CD4-positive, alpha-beta T cell treated with Interleukin-4 for 4 hours (primary cell): ENCODE measurements at places on chromosomes 5 and 9.

GRCh38 chr5:25448190-25448621 is 803.4 kb upstream of the CDH10 start:
- DNase-seq: no peak

DNA sequence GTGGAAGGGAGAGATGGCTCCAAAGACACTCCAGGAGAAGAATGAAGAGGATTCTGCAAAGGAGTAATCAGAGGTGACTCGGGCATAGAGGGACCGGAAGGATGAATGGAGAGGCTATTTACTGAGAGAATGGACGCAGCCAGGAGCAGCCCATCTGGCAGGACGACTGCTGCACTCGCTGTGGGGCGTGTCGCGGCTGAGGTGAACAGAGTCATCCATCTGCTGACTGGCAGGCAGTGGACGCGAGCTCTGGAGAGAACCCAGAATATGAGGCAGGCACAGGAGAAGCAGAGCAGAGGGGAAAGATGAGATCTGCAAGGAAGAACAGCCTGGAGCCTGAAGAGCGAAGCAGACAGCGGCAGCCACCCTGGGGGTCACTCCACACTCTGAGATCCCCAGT is 16.4 kb downstream of the FGF1 start:
- no peak for DNase-seq

GRCh38 chr9:13587571-13587970 is 308.1 kb upstream of the MPDZ start:
- no peak for DNase-seq

- DNase-seq: no peak
Measured at GRCh38 chr9:27719711-27720110, 146.4 kb upstream of the C9orf72 start.

DNA sequence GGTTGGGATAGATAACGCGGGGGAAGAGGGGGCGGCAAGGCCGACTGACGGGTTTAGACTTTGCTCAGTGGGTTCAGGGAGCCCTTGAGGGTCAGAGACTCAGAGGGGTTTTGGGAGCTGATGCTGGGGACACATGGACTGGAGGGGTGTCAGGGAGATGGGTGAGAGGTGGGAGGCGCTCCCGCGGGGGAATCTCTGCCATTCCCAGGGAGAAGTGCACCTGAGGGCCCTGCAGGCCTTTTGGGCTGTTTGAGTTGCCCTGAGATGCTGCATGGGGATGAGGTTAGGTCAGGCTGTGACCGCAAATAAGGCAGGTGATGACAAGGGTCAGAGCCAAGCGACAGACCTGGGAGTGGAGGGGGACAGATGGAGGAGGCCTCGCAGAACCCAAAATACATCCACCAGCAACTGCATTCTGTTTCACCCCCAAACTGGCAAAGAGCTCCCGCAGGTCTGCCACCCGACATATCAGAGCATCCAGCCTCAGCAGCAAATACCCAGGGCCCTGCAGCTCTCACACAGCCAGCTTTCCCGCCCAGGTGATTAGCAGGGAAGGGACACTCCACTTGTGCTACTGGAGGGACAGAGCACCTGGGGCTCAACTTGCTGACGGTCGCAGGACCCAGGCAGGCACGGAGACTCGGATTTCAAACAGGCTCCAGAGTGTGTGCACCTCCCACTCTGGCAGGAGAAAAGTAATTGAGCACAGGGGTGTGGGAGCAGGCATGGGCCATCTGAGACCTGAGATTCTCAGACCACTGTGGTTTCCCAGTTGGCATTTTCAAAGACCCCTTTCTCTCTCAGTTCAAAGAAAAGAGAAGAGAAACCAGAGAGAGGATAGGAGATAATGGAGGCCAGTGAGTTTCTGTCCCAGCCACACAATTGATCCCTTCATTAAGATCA is 26.4 kb downstream of the TMOD1 start:
- no peak for DNase-seq

GRCh38 chr9:84002344-84002743 is 21.7 kb downstream of the RMI1 start:
- peak; percentile 24 for DNase-seq

DNA sequence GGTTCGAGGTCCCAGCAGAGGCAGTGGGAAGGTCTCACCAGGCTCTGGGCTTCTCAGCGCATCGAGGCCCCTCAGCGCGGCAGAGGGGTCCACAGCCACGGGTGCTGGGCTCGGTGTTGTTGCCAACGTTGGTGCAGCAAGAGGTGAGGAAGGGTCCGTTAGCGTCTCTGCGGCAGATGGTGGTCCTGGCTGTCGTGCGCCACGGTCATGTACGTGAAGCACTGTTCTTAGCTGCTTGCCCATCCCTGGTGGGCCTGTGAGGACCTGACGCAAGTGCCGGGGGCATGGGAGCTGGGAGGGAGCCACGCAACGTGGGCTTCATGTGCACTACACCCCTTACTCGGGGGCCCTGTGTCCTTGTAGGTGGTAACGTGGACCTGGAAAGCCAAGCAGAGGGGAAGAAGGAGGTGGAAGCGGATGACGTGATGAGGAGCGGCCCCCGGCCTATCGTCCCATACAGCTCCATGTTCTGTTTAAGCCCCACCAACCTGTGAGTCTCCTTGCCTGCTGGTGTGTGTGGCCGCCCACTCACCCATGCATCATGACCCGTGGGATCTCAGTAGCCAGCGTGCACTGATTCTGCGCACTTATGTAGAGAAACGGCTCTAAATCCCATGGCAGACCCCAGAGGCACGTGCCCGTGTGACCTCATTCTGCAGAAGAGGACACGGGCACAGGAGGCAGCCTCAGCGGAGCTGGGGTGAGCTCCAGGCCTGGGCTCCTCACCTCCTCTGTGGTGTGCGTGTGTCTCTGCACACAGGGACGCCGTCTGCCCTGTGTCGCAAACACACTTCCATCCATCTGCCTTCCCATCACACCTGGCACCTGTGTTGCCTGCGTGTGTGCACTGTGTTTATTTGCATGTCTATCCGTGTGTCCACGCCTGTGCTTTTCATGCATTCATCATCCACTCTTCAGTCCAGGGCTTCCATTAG is 166.1 kb downstream of the CACNA1B start:
- DNase-seq: no peak

DNA sequence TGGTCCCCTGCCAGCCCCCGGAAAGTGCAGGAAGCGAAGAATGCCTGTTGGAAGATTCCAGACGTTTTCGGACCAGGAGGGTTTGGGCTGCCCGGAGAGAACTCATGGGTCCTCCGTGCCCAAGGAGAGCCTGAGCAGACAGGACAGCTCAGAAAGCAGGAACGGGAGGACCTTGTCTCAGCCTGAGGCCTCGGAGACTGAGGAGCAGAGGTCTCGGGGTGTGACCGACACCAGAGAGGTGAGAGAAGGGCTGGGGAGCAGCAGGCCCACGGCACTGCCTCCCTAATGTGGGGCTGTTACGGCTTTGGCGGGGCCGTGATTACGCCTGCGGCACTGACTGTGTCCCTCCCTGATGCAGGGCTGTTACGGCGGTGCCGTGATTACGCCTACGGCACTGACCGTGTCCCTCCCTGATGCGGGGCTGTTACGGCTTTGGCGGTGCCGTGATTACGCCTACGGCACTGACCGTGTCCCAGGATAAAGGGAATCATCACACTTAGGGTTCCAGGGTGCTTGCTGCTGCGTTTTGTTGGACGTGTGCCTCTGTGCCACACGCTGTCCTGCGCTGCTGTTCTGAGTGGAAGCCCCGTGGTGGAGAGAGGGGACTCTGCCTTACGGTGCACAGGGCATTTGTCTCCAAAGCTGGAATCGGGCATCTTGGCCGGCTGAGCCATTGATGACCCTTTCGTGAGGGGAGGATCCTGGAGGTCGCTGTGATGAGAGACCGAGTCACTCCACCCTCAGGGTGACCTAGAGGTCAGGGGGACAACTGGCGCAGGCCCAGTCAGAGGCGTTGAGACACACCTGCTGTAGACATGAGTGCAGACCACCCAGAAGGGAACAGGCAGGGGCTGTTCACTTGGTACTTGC is 25.7 kb downstream of the CEP72 start:
- DNase-seq: no peak

DNA sequence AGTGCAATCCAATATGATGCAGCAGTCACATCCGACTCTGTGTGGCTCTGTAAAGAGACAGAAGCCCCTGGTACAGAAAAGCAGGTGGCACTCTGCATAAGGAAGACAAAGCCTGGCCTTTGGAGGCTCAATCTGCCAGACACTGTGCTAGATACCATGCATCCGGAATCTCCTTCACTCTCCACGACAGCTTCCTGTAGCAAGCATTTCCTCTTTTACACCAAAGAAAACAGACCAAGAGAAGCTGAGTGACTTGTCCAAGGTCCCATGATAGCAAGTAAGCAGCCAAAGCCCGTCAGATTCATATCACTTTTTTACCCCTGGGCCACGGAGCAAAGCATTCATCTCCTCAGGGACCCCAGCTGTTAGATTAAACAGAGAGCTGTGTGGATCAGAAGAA is 64.2 kb upstream of the SMIM23 start:
- no peak for DNase-seq

DNA sequence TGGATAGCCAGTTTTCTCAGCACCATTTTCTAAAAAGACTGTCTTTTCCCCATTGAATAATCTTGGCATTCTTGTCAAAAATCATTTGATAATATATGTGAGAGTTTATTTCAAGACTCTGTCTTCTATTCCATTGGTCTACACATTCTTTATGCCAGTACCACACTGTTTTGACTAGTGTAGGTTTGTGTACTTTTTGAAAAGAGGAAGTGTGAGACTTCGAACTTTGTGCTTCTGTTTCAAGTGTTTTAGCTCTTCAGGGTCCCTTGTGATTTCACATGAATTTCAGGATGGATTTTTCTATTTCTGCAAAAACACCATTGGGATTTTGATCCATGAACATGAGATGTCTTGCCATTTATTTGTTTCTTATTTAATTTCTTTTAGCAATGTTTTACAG is 78.5 kb upstream of the ALDH1A1 start:
- no peak for DNase-seq

- no peak for DNase-seq
Measured at GRCh38 chr9:77847059-77847499, 184.5 kb downstream of the GNAQ start.

DNA sequence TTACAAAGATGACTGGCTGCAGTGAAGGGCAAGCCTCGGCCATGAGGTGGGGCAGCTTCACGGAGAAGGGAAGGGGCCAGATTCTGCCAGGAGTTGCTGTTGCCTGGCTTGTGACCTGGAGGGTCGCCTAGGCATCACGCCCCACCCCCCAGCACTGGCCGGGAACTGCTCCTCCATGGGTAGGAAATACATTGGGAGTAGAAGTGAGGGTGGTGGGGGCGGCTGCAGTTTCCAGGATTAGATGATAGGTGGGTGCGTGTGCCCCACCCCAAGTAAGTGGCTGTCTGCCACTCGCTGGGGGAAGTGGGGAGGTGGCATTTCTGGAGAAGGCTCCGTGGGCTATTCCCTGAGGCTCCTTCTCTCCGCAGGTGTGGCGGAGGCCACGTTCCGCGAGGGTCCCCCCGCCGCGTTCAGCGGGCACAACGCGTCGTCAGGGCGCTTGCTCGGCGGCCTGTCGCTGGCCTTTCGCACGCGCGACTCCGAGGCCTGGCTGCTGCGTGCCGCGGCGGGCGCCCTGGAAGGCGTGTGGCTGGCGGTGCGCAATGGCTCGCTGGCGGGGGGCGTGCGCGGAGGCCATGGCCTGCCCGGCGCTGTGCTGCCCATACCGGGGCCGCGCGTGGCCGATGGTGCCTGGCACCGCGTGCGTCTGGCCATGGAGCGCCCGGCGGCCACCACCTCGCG is 16.9 kb downstream of the CRB2 start:
- DNase-seq: no peak
